Left renal cortex interstitium (tissue), 4 donors: ENCODE measurements at places on chromosomes 12 and 14.

DNA sequence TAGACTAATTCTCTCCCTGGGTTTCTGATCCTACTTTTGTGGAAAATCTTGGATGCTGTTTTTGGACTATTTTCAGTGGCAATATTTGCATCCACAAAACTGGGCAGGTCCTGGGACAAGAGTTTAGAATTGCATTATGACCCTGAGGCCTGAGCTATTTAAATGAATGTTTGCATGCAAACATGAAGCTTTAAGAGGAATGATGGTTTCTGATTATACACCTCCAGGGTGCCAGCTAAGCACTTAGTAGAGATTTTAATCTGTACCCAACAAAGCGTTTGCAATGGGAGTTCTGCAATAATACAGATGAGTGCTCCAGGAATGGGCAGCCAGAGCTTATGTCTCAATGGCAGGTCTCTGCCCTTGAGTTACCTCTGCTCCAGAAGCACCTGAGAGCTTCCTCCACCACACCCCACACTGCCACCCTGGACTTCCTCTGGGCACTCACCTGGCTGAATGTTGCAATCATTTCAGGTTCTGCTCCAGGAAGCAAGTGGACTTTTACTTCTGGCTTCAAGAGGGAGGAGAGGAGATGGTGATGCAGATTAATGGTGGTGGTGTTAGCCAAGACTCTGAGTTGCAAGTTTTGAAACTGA lies 6.0 kb upstream of the SPTLC2 start:
- no peak for DNase-seq

DNA sequence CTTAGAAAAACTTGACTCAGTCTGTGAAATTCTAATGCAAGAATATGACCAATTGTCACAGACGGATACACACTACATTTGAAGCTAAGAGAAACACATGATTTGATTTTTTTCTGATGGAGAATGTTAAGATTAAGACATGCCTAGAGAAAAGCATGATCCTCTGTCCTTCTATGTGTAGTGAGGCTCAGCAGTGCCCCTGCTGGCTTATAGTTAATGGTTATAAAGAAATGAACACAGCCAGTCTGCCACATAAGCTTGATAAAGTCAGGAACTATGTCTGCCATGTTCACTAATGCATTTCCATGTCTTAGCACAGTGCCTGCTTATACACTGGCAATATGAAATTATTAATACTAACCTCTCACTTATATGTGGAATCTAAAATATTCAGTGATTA lies 168.1 kb upstream of the DAAM1 start:
- no peak for DNase-seq

GRCh38 chr14:24806061-24806678 lies 172.2 kb upstream of the GZMB start:
- peak; percentile 51 for DNase-seq

DNA sequence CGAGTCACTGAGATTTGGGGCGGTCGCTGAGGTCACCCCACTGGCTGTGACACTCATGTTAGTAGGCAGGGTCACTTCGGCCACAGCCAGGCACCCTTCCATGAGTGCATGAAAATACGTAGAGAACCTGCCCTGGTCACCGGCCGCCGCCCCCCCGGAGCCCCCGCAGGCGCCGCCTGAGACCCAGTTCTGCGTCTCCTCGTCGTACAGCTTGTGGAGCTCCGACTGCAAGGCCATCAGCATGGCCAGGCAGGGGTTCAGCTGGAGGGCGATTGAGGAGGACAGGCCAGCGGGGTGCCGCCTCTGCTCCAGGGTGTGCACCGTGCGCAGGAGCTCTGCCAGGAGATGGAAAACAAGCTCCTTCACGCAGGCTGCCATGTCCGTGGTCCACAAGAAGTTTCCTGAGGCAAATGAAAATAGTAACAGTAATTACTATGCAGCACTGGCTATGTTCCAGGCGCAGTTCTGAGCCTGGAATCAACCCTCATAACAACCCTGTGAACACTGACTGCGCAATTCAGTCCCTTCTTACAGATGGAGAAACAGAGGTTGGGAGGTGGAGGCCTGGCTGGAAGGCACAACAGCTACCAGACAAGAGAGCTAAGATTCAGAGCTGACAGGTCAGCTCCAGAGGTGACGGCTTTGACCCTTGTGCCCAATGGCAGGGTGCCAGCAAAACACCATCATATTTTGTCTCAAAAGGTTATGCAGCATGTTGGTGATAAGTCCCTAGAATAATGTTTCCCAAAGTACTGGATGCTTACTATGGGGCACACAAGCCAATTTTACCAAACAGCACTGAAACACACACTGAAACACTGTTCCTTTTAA lies 59.9 kb downstream of the TRAFD1 start:
- DNase-seq = no peak

- DNase-seq = no peak
These were observed 217.7 kb upstream of the ATXN7L3B start for GRCh38 chr12:74319886-74320285.

DNA sequence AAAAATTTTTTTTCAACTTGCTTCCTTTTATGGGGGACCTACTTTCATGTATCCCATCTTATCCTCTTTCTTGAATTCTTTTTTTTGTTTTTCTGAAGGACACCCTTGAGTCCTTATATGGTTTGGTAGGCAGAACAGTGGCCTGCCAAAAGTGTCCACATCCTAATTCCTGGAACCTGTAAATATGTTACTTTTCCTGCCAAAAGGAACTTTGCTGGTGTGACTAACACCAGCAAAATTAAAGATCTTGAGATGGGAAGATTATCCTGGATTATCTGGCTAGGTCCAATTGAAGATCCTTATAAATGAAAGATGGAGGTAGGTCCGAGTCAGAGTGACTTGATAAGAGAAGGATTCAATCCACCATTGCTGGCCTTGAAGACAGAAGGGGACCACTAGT lies 5.3 kb downstream of the NUBPL start:
- no peak for DNase-seq

DNA sequence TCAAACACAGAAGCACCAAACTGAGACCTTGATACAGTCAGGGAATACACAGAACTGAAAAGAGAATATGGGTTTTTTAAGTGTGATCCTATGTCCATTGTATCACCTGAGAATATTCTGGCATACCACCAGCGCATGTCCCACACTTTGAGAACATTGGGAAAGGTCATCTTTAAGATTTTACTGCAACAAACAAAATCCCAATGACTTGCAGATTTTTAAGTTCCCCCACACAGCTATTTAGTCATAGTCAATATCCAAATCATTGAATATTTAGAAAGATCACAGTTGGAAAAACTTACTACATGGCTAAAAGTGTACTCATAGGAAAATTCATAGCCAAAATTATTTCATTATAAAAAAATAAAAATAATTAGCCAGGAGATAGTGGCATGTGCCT lies 54.5 kb downstream of the TRPV4 start:
- DNase-seq = no peak

DNA sequence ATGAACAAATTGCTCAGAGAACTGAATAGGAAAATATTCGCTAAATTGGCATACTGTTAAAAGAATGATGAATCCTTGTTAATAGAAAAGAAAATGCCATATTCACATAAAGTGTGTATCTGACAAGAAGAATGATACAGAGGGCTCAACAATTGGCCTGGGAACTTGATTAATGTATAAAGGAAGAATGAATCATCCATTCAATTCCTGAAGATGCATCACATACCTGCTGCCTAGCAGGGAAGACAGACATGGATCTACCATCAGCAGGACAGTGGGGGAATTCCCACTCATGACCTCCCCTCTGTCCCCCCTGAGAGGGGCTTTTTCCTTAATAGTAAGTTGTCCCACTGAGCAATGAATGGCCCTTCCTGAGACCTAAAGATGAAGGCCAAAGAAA lies 13.5 kb downstream of the PTPN21 start:
- no peak for DNase-seq

DNA sequence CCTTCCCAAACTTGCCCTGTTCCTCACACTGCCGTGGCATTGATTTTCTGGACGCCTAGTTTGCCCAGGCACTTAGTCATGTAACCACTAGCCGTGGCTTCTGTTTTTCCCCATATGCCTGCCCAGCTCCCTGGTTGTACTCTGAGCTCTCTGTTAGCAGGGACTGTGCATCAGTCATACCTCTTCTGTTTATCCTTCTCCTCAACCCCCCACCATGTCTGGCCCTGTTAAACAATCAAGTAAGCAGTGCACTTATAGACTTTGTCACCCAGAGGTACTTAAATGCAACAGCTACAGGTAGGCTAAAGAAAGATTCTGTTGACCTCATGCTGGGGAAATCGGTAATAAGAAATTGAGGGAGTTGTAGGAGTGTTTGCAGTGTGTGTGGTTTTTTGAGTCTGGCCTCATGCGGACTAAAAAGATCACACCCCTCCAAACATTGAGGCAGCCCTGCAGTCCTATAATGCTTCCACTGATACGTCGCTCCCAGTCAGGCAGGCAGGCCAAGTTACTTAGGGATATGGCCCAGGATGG lies 17.0 kb downstream of the UBE3B start:
- no peak for DNase-seq

DNA sequence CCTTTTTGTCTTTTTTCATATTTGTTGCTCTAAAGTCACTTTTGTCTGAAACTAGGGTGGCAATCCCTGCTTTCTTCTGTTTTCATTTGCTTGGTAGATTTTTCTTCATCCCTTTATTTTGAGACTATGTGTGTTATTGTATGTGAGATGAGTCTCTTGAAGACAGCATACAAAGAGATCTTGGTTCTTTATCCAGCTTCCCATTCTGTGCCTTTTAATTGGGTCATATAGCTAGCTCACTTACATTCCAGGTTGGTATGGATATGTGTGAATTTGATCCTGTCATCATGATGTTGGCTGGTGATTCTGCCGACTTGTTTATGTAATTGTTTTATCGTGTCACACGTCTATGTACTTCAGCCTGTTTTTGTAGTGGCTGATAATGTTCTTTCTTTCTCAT lies 267.7 kb upstream of the MGAT4C start:
- no peak for DNase-seq

GRCh38 chr12:99154216-99154982 lies 493.2 kb upstream of the GARIN6 start:
- no peak for DNase-seq
